ENCODE measurements at places on chromosomes 13 and 19. TPM values are rescaled to one million over a fixed set of nuclear protein-coding genes. Genes with fewer than 3 reads are reported as not detected.

CACNA1A gene
- total RNA-seq: 0.19 TPM

TRPC4 gene
- total RNA-seq: 1.2 TPM

LGALS7B gene
- not detected for total RNA-seq

CARM1 gene
- 42.6 TPM for total RNA-seq

GSX1 gene
- not detected for total RNA-seq

SELENOV gene
- not detected for total RNA-seq

GRCh38 chr19:43634068-43634467, 5.6 kb downstream of the CADM4 start:
- no peak for DNase-seq

- no peak for DNase-seq
These were observed 8.9 kb upstream of the ELF1 start for GRCh38 chr13:41028051-41028450.

GRCh38 chr19:18967358-18968146, 26.5 kb upstream of the HOMER3 start:
- DNase-seq: no peak

GRCh38 chr13:37504251-37504650, 94.3 kb downstream of the POSTN start:
- no peak for DNase-seq

- DNase-seq: no peak
These were observed 14.5 kb upstream of the MAP2K2 start for GRCh38 chr19:4138445-4138844.

DNA sequence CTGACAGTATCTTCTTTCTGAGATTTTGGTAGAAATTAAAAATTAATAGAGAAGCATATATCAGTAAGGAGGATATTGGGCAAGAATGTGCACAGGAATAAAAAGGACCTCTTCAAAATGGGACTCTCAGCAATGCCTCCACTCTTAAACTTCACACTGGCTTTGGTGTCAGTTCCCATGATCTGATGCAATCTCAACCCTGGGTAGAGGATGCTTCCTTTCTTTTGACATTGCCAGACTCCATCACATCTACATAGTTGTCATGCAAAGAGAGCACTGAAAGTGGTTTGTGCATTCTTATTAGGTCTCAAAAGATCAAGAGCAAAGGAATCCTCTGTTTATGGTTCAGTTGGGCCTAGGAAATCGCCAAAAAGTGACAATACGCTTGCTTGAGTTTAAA, 26.3 kb downstream of the STARD13 start:
- no peak for DNase-seq

DNA sequence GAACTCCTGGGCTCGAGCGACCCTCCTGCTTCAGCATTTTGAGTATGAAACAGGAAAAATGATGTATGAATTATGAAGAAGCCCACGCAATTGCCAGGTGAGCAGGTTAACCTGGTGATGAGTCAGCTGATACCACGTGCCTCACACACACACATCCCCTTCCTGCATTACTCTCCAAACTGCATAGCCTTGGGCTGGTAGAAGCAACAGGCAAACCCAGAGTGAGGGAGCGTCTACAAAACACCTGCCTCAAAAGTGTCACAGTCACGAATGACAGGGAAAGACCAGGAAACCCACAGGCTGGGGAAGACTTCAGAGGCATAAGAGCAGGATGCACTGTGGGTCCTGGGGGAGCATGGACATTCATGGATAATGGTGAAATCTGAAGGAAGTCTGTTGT, 192.8 kb upstream of the IRS2 start:
- DNase-seq: no peak

Data from myocyte (in vitro differentiated cells).